ENCODE measurements at places on chromosomes 2 and 18.

- DNase-seq = peak; percentile 18
Measured at GRCh38 chr18:66640431-66640830, 36.5 kb upstream of the CDH19 start.

- DNase-seq = no peak
Measured at GRCh38 chr2:129201696-129202095, 777.8 kb upstream of the RAB6C start.

- DNase-seq = peak; percentile 15
Measured at GRCh38 chr18:62510789-62511188, 12.0 kb upstream of the ZCCHC2 start.

GRCh38 chr2:238255636-238256035 is 15.8 kb upstream of the HES6 start:
- no peak for DNase-seq

DNA sequence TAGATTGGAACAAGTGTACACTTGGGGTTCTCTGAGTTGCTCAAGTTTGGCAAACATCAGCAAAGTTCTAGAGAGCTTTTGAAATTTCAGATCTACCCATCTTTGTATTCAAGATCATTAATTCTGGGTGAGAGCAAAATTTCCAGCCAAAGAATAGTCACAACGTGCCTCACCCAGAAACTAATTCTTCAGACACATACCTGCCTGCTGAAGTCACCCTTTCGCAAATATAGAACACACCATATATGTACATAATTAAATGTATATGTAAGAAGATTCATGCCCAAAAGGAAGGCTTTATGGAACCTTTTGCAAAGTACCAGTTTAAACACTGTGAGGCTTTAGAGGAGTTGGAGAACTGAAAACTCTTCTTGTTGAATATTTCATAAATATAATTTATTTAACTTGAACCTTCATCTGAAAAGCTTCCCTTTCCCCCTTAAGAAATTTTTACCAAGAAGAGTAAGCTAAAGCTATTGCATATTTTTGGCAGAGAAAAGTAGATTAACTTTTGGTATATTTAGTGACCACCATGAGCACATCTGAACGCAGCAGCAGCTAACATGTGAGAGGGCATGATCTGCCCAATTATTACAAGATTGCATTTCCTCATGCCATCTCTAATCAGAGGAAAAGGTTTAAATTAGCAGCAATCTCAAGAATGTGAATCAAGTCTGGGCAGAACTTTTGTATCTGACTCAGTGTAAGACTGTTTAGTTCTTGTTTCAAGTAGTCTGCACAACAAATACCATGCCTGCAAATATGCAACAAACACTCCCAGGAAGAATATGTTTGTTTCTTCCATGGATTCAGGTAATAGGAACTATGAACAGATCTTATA is 8.2 kb downstream of the RND3 start:
- DNase-seq = no peak

- DNase-seq = no peak
Measured at GRCh38 chr2:8577573-8577972, 104.3 kb upstream of the ID2 start.

GRCh38 chr2:137943678-137944347 is 20.5 kb upstream of the HNMT start:
- no peak for DNase-seq

DNA sequence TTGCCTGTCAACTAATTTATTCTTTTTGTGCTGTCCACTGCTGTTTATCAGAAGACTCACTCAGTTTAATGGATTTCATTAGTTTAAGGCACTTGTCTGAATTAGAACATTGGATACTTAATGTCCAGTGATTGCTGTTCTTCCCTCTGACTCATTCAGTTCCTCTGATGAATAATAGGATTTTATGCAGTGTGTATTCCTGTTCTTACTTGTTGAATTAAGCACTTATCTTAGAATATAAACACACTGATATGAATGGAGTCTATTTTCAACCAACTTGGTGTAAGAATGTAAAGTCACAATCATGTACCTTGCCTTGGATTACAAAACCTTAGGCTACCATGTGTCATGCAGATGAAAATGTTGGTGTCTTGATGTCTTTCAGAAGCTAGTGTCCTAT is 87.0 kb upstream of the PROKR1 start:
- DNase-seq = no peak

All from CD4-positive, alpha-beta T cell treated with Interferon alpha-2 for 1 hour (primary cell).